Activated CD4-positive, alpha-beta memory T cell treated with anti-CD3 and anti-CD28 coated beads for 36 hours (primary cell): ENCODE measurements at places on chromosomes 16 and 17.

DNA sequence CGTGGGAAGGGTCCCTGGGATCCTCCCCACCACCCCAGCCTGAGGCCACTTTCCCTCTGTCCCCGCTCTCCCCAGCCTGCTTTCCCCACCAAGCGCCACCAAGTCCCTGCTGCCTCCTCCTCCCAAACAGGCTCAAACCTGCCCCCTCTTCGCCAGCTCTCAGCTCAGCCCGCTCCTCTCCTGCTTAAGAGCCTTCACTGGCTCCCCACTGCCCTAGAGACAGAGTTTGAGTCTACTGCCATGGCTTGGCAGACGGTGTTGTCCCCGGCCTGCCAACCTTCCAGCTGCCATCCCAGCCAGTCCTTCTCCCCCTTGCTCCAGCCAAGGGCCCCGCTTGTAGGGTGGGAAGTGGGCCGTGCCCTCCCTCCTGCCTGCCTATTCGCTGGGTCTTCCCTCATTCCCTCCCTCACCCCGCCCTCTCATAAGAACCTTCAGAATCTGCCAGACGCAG, 11.1 kb downstream of the IL4R start:
- DNase-seq = no peak
- H3K4me3 ChIP-seq = no peak overlapping the region
- H3K27me3 ChIP-seq = no peaks in the 10 kb centered on the region
- H3K4me1 ChIP-seq = peaks cover 90% of the 10 kb centered on the region

DNA sequence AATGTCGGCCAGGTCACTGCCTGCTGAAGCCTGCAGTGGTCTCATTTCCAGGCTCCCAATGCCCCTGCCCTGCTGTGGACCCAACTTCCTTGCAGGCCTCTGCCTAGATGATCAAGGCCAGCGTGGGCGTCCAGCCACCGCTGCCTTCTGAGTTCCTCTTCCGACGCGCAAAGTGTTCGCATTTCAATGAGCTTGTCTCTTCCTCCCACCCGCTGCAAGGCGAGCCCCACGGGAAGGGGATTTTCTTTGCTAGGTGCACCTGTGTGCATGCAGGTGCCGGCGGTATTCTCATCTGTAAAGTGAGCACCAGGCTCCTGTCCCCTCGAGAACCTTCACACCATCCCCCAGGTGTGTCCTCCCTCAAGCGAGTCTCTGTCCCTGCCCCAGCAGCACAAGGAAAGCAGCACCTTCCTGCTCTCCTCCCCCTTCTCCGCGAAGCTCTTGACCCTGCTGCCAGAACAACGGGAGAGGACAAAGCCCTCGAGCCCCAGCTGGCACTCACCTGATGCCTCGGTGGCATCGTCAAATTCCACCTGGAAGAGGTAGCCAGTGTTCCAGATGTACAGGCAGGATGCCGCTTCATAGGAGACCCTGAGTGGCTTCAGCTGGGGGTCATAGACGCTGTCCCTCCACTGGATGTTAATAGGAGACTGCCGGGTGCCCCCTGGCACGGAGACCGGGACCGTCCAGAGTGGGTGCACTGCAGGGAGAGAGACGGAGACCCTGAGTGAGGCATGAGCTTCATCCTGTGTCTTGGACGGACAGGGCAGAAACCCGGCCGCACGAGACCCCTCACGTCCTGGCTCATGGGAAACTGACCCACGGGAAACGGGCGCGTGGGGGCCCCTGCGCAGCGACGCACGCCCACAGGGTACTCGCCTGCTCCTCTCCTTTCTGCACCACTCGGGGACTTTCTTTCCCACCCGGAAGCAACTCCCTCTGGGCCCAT, 9.8 kb downstream of the CA5A start:
- H3K27ac ChIP-seq = no peak overlapping the region
- peaks cover 6% of the 10 kb centered on the region for H3K4me1 ChIP-seq
- H3K36me3 ChIP-seq = no peaks in the 10 kb centered on the region
- no peak overlapping the region for H3K4me3 ChIP-seq
- H3K27me3 ChIP-seq = no peaks in the 10 kb centered on the region
- peak; percentile 43 for DNase-seq

DNA sequence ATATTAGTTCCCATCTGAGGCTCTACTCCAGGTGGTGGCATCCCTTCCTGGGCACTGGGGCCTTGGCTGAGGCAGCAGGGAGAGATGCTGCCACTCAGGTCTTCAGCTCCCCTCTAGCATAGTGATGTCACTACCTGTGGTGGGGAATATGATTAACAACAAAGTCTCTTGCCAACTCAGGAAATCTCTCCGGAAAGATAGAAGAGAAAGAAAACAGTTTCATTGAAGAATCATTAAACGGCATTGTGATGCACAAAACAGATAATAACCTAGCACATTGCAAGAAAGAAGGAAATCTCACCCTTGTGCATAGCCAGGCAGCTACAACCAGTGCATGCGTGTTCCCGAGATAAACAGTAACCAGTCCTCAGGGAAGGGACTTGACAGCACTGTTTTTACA, 12.2 kb upstream of the ZNF267 start:
- no peak overlapping the region for H3K4me3 ChIP-seq
- H3K36me3 ChIP-seq = no peaks in the 10 kb centered on the region
- peaks cover 30% of the 10 kb centered on the region for H3K4me1 ChIP-seq
- H3K27ac ChIP-seq = peak overlapping the region; percentile 39
- no peaks in the 10 kb centered on the region for H3K27me3 ChIP-seq
- no peak for DNase-seq

DNA sequence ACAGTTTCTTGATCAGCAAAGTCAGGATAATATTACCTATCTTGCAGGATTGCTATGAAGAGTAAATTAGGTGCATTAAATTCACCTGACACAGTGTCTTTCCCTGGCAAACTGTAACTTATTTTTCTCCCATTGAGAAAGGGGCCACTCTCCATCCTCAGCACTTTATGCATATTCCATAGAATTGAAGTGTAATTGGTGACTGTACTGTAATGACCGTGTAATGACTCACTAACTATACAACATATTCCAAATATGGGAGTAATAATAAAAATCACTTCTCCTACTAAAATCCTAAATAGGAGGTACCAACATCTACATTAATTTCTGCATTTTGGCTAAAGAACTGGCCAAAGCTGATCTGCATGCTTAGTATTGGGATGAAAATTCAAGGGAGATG, 141.9 kb upstream of the NOG start:
- no peaks in the 10 kb centered on the region for H3K36me3 ChIP-seq
- H3K27ac ChIP-seq = no peak overlapping the region
- H3K27me3 ChIP-seq = peaks cover 17% of the 10 kb centered on the region
- H3K4me3 ChIP-seq = no peak overlapping the region

GRCh38 chr17:14330492-14330962, 29.6 kb downstream of the HS3ST3B1 start:
- H3K4me3 ChIP-seq = no peak overlapping the region
- H3K27me3 ChIP-seq = no peaks in the 10 kb centered on the region
- H3K36me3 ChIP-seq = peaks cover 9% of the 10 kb centered on the region
- peaks cover 88% of the 10 kb centered on the region for H3K4me1 ChIP-seq
- peak overlapping the region; percentile 19 for H3K27ac ChIP-seq
- DNase-seq = no peak

GRCh38 chr17:27296428-27296979, 2.6 kb downstream of the WSB1 start:
- no peak for DNase-seq
- peak overlapping the region; percentile 99 for H3K4me3 ChIP-seq
- H3K27me3 ChIP-seq = no peaks in the 10 kb centered on the region
- peaks cover 57% of the 10 kb centered on the region for H3K4me1 ChIP-seq
- peaks cover 15% of the 10 kb centered on the region for H3K36me3 ChIP-seq
